ENCODE measurements at places on chromosomes 4 and X. TPM values are rescaled to one million over a fixed set of nuclear protein-coding genes. Genes with fewer than 3 reads are reported as not detected.
A peak's percentile ranks its signal among the peaks of the same experiment; 100 is the strongest.

DNA sequence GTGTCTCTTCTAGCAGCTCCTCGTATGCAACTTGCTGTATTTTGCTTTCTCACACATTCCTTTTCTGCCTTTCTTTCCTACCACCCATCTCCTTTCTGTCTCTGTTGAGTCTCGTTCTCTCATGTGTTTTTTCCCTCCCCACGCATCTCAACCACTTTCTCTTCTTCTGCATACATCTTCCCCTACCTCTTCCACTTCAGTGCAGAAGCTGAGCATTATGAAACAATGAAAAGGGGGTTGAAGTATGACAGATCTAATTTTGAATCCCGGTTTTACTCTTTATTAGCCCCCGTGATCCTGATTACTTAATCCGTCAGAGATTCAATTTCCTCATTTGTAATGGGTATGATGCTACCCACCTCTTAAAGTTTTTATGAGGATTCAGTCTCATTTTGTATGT, 7.3 kb downstream of the FAM241A start:
- no peak for DNase-seq
- H3K27me3 ChIP-seq, result no peaks in the 10 kb centered on the region

- H3K4me1 ChIP-seq, result no peaks in the 10 kb centered on the region
- no peaks in the 10 kb centered on the region for H3K27me3 ChIP-seq
- no peak overlapping the region for H3K4me3 ChIP-seq
- no peak for DNase-seq
Observed at GRCh38 chrX:135489542-135489941, 30.9 kb upstream of the INTS6L start.

DNA sequence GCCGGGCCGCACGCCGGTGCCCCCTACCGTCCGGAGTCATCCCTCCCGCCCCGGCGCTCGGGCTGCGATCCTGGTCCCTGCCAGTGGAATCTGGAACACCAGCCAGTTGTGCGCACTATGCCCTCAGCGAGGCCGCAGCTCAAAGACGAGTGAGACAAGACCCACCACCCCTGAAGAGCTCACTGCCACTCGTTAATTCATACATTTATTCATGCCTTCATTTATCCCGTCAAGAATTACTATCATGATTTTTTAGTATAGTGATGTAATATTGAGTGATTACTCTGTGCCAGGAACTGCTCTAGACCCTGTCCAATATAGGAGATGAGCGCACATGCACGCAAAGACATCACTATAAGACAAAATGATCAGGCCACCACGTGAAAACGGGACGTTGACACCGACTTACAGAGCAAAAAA, 247 bp upstream of the PPA2 start:
- H3K4me1 ChIP-seq, result peaks cover 21% of the 10 kb centered on the region
- DNase-seq, result no peak
- H3K36me3 ChIP-seq, result peaks cover 8% of the 10 kb centered on the region
- H3K27me3 ChIP-seq, result no peaks in the 10 kb centered on the region

The ZAR1 gene
- total RNA-seq, result not detected

DNA sequence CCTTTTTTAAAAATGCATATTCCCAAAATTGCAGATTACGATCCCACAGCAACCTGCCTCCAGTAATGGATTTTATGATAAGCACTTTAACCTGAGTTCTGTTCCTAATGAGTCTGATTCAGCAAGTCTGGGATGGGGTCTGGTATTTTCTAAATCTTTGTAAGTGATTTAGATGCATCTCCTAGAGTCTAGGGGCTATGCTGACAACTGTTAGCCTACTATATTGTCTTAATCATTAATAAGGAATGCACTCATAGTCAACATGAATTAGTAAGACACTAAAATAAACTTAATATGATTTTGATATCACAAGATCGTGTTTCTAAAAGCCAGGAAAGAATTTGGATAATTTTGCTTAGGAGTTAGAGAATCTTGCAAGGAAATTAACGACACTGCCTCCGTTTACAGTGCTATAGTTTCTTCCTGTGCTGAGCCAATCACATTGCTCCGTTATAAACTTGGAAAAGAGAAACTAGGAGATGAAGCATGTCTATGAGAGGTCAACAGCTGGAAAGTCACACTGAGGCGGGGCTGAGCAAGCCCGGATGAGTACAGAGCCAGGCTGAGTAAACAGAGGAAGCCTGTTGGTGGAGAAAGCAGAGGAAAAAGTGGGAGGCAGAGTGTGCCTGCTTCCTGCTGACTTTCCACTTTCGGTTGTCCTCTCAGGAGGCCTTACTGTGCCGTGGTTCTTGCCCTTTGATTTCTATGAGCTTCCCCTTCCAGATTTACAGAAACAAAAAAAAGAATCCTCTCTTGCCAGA, 5.4 kb downstream of the SCARB2 start:
- H3K27me3 ChIP-seq, result no peaks in the 10 kb centered on the region
- H3K36me3 ChIP-seq, result peaks cover 5% of the 10 kb centered on the region
- peak overlapping the region; percentile 10 for H3K4me3 ChIP-seq
- H3K27ac ChIP-seq, result peak overlapping the region; percentile 47

The CTAG1B gene
- total RNA-seq, result not detected

GRCh38 chrX:100911731-100912130, 17.0 kb downstream of the XKRX start:
- no peak overlapping the region for H3K4me3 ChIP-seq
- H3K27ac ChIP-seq, result no peak overlapping the region
- no peaks in the 10 kb centered on the region for H3K4me1 ChIP-seq
- H3K27me3 ChIP-seq, result no peaks in the 10 kb centered on the region
- H3K36me3 ChIP-seq, result no peaks in the 10 kb centered on the region
- DNase-seq, result no peak

The C4orf54 gene
- total RNA-seq, result 0.63 TPM

- no peaks in the 10 kb centered on the region for H3K4me1 ChIP-seq
- H3K27ac ChIP-seq, result no peak overlapping the region
- no peaks in the 10 kb centered on the region for H3K36me3 ChIP-seq
- no peak overlapping the region for H3K4me3 ChIP-seq
- DNase-seq, result no peak
Observed at GRCh38 chrX:37755025-37755424, 24.8 kb upstream of the CYBB start.

The PCDH18 gene
- 15.1 TPM for total RNA-seq

GRCh38 chr4:172750910-172751309, 417.7 kb upstream of the GALNT7 start:
- no peak overlapping the region for H3K27ac ChIP-seq
- no peaks in the 10 kb centered on the region for H3K36me3 ChIP-seq
- no peak overlapping the region for H3K4me3 ChIP-seq

GRCh38 chr4:19348746-19349145, 903.0 kb upstream of the SLIT2 start:
- H3K4me3 ChIP-seq, result no peak overlapping the region
- no peaks in the 10 kb centered on the region for H3K4me1 ChIP-seq
- DNase-seq, result no peak

GRCh38 chr4:138501614-138502013, 259.5 kb upstream of the SLC7A11 start:
- DNase-seq, result no peak
- no peak overlapping the region for H3K4me3 ChIP-seq
- H3K36me3 ChIP-seq, result no peaks in the 10 kb centered on the region
- no peak overlapping the region for H3K27ac ChIP-seq
- no peaks in the 10 kb centered on the region for H3K27me3 ChIP-seq

DNA sequence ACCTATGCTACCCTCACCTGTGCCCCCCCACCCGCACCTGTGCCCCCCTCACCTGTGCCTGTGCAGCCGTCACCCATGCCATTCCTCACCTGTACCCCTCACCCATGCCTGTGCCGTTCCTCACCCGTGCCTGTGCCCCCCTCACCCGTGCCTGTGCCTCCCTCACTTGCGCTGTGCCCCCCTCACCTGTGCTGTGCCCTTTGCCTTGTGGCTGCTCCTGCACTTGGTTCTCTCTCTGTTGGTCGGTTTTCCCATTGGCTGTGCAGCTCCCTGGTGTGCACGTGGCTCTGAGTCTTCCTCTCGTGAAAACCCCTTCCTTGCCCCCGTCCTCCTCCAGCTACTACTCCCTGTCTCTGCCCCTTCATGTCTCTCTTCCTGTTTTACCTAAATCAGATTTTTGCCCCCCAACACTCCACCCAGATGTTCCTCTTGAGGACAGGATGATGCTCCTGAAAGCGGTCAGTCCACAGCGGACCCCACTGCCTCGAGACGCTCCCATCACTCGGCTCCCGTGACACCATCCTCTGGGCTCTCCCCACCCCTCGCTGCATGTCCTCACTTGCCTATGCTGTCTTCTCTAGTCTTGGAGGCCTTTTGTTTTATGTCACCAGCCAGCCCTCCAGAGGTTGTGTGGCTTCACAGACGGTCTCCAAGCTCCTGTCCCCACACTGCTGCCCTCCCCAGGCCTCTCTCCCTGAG, 6.8 kb downstream of the MAEA start:
- H3K27me3 ChIP-seq, result no peaks in the 10 kb centered on the region
- no peak overlapping the region for H3K4me3 ChIP-seq
- H3K4me1 ChIP-seq, result no peaks in the 10 kb centered on the region
- no peak for DNase-seq

GRCh38 chr4:19803406-19803805, 448.3 kb upstream of the SLIT2 start:
- no peaks in the 10 kb centered on the region for H3K36me3 ChIP-seq
- no peak overlapping the region for H3K4me3 ChIP-seq
- no peak for DNase-seq
- H3K27me3 ChIP-seq, result no peaks in the 10 kb centered on the region

The SMIM10 gene
- total RNA-seq, result 10.7 TPM

The MXD4 gene
- total RNA-seq, result 11.7 TPM

DNA sequence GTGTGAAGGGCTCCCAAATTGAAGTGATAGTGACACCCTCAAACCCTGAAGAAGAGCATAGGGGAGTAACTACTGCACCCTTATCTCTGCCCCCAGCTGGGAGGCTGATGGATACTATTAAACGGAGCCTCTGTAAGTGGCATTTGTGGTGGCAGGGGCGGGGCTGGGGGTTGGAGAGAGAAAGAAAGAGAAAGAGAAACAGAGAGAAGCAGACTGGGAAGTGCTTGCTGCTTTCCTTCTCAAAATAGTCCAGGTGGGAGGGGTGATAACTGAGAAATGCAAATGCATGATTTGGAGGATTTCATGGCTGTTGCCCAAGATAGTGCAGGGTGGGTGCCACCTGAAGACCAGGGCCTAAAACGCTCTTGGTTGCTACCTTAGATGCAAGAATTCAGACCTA, 253.5 kb upstream of the GATB start:
- no peaks in the 10 kb centered on the region for H3K36me3 ChIP-seq
- no peak overlapping the region for H3K4me3 ChIP-seq

DNA sequence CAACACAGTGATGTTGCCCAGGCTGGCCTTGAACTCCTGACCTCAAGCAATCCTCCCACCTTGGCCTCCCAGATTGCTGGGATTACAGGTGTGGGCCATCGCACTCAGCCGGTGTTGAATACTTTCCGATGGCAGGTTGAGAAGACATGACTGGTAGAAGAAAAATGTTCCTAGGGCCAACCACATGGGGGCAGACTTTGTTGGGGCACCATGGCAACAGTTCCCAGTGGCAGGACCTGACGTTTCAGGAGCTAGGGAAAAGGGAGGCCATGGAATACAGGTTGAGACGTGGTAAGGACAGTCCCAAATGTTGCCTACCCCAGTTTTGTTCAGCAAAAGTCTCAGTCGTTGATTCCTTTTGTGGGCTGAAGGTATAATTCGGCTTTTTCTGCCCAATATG, 134.6 kb downstream of the ASMT start:
- DNase-seq, result no peak
- H3K4me1 ChIP-seq, result peaks cover 39% of the 10 kb centered on the region
- no peak overlapping the region for H3K27ac ChIP-seq
- H3K27me3 ChIP-seq, result no peaks in the 10 kb centered on the region
- no peaks in the 10 kb centered on the region for H3K36me3 ChIP-seq
- no peak overlapping the region for H3K4me3 ChIP-seq

- H3K4me1 ChIP-seq, result peaks cover 9% of the 10 kb centered on the region
- H3K27ac ChIP-seq, result no peak overlapping the region
- peak overlapping the region; percentile 93 for H3K4me3 ChIP-seq
- DNase-seq, result no peak
Observed at GRCh38 chr4:6781561-6781960, 966 bp upstream of the KIAA0232 start.

DNA sequence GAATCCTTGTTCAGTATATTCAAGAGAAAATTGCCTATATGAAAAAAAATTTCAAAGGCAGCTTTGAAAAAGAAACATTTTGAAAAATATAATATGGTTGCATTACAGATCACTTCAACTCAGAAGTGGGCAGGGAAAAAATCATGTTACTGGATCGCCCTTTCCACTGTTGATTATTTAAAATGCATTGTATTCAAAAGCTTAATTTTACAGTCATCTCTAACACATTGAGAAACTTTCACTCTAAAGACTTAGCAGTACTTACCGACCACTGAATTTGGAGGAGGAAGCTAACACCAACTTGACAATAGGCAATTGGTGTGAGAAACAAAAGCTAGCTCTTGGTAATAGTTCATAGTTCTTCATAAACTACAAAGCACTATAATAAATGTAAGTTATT, 101.9 kb downstream of the CEP135 start:
- no peak overlapping the region for H3K27ac ChIP-seq
- H3K4me1 ChIP-seq, result peaks cover 13% of the 10 kb centered on the region
- no peak overlapping the region for H3K4me3 ChIP-seq
- H3K27me3 ChIP-seq, result peaks cover 29% of the 10 kb centered on the region

DNA sequence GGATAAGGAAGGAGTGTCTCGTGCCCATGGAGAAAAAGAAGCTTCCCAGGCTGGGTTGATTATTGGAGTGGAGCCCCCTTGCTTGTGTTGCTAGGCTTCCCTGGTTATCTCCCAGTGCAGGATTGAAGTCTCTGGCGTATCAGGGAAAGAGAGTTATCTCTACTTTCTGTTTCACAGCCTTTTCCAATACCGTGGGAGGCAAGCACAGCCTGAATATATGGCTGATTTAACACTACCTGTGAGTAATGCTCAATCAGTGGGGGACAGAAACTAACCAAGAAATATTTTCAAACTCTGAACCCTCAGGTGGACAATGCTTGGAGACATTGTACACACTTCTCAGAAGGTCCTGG, 65.2 kb downstream of the SERPINA7 start:
- H3K36me3 ChIP-seq, result no peaks in the 10 kb centered on the region
- DNase-seq, result no peak
- no peaks in the 10 kb centered on the region for H3K4me1 ChIP-seq
- H3K27me3 ChIP-seq, result no peaks in the 10 kb centered on the region
- no peak overlapping the region for H3K4me3 ChIP-seq

The NMU gene
- total RNA-seq, result not detected

DNA sequence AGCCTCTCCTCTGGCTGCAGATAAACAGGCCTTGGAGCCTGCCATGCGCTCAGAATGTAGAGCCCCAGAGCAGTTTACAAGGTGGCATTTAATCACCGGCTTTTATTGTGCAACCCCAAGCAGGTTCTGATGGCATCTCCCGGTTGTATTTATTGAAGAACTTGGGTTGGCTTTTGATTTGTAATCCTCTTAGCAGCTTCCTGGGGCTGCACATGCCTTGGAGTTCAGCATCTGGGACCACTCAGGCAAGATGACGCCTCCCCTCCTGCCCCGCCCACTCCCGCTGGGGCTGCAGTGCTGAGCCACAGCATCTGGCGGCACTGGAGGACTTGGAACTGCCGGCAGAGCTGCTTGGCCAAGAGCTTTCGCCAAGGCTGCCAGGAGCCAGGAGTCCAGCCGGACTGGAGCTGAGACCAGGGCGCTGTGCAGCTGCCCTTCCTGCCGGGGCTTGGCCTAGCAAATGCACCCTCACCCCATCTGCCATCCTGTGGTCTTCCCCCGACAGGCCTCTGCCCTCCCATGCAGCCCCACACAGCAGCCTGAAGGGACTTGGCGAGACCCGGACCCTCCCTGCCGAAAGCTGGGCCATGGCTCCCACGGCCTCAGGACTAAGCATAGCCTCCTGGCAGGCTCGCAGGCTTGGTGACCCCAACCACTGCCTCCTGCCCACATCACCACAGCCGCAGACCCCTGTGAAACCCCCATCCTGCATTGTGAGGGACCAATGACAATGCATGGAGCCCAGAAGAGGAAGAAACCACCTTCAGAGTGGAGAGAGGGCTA, 5.4 kb downstream of the HTRA3 start:
- H3K4me3 ChIP-seq, result no peak overlapping the region
- DNase-seq, result no peak
- H3K27ac ChIP-seq, result no peak overlapping the region
- H3K4me1 ChIP-seq, result peaks cover 21% of the 10 kb centered on the region
- 0 out of 2 replicates have a peak, but pooled peaks cover 5% of the 10 kb centered on the region for H3K27me3 ChIP-seq

Data from SJSA1 (cell line).